Foreskin keratinocyte (primary cell): ENCODE measurements at places on chromosomes 11 and 22. TPM values are rescaled to one million over a fixed set of nuclear protein-coding genes. Genes with fewer than 3 reads are reported as not detected.

The MMP27 gene
- not detected in 2 replicates for polyA plus RNA-seq

The CCS gene
- polyA plus RNA-seq, result 28.6 and 32.6 TPM in 2 replicates

The CNGA4 gene
- polyA plus RNA-seq, result 0.03 TPM in 1 of 2 replicates, not detected in the other

The VPREB1 gene
- not detected in 2 replicates for polyA plus RNA-seq

The MS4A15 gene
- not detected in 2 replicates for polyA plus RNA-seq

The LINC01488 gene
- polyA plus RNA-seq, result not detected in 2 replicates

The RIMBP3B gene
- 0.01 and 0.03 TPM in 2 replicates for polyA plus RNA-seq

The TMEM191B gene
- 0.87 and 4.1 TPM in 2 replicates for polyA plus RNA-seq

The KCNJ11 gene
- polyA plus RNA-seq, result 0.02 TPM in 1 of 2 replicates, not detected in the other

The C1QTNF4 gene
- 0.27 and 0.37 TPM in 2 replicates for polyA plus RNA-seq

The PYGM gene
- 0.07 and 0.19 TPM in 2 replicates for polyA plus RNA-seq

The DEUP1 gene
- polyA plus RNA-seq, result not detected in 2 replicates

The ZNF280B gene
- 0.25 and 0.37 TPM in 2 replicates for polyA plus RNA-seq

The IL18BP gene
- 0.74 and 0.89 TPM in 2 replicates for polyA plus RNA-seq
